ENCODE measurements at places on chromosomes 5 and 9.
A peak's percentile ranks its signal among the peaks of the same experiment; 100 is the strongest.

DNA sequence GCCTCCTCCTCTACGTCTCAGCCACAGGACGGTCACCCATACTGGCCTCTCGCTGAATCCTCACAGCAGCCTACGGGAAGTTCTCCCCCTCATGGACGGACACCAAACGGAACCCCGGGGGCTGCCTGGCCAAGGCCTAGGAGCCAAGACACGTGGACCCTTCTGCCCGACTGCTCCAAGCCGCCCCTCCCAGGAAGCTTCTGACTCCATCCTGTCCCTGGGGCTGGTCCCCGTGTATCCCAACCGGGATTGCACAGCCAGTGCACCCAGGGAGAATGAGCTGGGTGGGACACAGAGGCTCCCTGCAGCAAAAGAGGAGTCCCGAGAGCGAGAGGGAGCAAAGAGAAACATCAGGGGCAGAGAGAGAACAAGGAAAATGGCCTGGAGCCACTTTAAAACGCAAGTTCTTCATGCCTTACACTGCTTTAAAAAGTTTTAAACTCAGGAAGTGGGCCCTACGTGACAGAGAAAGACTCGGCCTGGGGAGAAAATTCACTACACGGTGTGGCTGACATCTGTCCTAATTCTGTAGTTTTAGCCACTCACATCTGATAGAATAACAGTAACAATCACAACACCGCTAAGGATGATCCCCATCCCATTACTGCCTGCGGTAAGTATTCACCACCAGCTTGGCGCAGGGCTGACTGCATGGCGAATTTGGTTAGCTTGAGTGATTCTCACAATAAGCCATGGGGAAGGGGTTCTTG, 3.0 kb downstream of the FAM78A start:
- peak; percentile 74 for DNase-seq

DNA sequence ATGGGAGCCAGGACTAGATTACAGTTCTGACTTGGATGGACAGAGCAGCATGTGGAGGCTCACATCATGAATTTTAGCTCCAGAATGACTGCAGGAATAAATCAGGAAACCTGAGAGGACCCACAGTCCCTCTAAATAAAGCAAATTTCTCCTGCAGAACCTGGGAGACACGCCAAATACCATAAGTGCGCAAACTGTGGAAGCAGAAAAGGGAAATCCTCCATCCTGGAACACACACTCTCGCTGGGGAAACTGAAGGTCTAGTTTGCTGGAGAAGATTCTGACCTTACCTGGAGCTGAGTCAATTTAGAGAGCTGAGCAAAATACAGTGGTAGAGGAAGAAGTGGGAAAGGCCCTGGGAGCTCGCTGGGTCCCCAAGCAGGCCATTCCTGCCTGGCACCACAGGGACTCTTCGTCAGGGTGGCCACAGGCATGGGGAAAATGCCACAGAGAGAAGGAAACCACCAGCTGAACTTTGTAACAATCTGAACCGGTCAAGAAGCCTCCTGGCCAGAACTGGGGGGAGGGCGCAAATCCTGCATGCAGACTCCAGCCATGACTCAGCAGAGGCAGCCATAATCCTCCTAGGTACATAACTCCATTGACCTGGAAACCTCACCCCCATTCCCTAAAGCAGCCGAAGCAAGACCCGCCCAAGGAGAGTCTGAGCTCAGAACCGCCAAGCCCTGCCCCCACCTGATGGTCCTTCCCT, 390.9 kb downstream of the LRRC70 start:
- no peak for DNase-seq

- DNase-seq = no peak
Observed at GRCh38 chr9:127182901-127183746, 60.7 kb upstream of the ANGPTL2 start.

DNA sequence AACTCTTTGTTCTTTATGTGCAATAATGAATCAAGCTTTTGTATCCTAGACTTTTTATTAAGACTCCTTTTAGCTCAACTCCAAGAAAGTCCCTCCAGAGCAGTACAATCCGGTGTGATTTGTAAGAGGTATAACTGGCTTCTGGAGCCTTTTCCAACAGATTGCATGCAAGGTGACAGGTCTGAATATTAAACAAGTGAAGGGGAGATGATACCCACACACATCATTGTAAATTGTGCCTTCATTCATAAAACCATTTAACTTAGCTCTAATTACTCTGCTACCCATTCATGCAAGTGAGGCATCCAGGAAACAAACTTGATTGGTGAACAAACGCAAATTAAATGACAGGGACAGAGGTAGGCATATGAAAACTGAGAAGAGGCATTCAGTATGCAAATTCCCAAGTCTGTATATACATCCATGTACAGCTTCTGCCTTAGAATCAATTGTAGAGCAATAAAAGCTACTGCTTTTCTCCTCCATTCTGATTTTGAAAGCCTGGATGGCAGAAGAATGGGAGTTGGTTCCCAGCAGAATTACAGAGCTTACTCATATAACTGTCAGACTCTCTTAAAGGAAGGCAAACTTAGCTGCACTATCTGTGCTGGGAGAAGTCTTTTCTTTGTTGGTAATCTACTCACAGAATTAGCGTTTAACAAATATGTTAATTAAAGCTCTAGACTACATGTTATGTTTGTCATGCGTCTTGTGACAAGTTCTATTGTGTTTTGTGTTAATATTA, 261.0 kb upstream of the CDH6 start:
- no peak for DNase-seq

DNA sequence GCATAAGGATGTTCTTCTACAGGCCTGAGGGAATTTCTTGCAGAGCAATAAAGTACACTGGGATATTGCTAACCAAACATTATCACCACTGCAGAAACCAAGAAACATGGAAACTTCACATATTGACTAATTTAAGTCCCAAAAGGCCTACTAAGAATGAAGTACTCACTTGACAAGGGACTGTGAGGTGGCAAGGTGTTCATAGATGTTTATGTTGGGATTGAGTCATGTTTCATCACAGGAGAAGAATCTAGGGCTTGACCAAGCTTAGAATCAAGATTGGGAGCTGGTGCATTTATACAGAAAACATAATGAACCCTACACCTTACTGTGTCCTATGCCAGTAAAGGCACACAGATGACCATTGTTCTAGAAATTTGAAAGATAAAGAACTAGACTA, 56.7 kb upstream of the GAS1 start:
- no peak for DNase-seq

DNA sequence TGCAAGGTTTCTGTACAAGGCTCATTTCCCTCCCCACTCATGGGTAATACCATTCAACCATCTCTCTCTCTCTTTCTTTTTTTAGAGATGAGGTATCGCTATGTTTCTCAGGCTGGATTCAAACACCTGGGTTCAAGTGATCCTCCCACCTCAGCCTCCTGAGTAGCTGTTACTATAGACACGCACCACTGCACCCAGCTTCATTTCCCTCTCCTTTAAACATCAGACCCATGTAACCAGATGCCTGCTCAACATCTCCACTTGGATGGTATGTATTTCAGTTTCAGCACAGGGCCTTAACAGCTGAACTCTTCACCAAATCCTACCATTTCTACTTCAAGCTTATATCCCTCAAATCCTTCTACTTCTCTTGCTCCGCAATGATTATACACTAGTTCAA, 117.4 kb downstream of the SSBP2 start:
- DNase-seq = no peak

- no peak for DNase-seq
Observed at GRCh38 chr5:127871503-127872153, 168.4 kb downstream of the CCDC192 start.

DNA sequence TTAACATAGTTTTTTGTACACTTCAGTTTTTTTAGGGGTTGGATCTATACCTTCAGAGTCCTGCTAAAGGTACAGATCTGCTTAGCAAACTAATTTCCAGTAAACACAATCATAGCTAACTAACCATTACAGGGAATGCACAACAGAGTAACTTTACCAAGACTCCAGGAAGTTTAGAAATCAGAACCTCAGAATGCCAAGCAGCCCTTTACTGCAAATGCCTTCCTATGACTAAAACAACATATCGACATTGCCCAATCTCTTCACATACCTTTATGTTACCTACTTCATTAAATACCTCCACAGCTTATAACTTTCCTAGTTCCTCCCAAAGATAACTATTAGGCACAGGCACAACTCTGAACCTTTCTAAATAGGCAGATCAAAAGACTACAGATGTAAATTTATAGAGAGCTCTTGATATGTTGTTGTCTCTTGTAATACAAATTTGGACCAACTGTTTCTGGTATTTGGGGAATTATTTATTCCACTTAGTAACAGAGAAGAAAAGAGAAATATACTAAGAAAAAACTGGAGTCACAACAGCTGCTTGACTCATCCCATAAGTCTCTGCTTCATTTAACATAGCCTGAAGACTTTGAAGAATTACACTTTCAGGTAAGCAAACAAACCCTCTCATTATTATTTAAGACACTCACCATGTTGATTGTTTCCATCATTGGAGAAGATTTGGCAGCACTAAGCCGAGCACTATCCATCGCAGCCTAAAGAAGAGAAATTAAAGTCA, 46.0 kb upstream of the OR2K2 start:
- no peak for DNase-seq

- DNase-seq = no peak
Observed at GRCh38 chr5:149113669-149114068, 27.6 kb upstream of the ABLIM3 start.

GRCh38 chr5:181114844-181115778, 15.9 kb downstream of the OR2V1 start:
- DNase-seq = no peak
